ENCODE measurements at places on chromosomes 11 and 22. TPM values are rescaled to one million over a fixed set of nuclear protein-coding genes. Genes with fewer than 3 reads are reported as not detected.
A peak's percentile ranks its signal among the peaks of the same experiment; 100 is the strongest.

Gene ADAMTS8
- 2.6 TPM for total RNA-seq

Gene APOA4
- total RNA-seq = not detected

Gene MOV10L1
- not detected for total RNA-seq

Gene BLID
- total RNA-seq = not detected

Gene TREH
- not detected for total RNA-seq

Gene PIH1D2
- total RNA-seq = 14.6 TPM

Gene CFAP68
- total RNA-seq = 11.3 TPM

GRCh38 chr11:102144357-102145355 lies 34.4 kb downstream of the YAP1 start:
- DNase-seq = peak; percentile 65

DNA sequence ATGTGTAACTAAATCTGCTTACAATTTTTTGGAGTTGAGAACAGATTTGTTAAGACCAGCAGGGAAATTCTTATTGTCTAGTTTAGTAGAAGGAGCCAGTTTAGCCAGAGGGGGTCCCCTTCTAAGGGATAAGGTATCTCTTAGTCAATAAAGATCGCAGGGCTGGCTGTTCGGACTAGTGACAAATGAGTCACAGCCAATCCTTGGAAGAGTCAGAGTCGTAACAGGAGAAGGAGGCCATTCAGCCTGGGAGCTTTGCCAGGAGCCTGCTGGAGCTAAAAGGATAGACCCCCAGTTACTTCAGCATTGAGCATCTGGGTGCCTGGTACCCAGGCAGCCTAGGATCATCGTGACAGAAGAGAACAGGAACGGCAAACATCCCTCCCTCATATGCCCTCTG lies 191.6 kb upstream of the ARHGAP20 start:
- peak; percentile 11 for DNase-seq

DNA sequence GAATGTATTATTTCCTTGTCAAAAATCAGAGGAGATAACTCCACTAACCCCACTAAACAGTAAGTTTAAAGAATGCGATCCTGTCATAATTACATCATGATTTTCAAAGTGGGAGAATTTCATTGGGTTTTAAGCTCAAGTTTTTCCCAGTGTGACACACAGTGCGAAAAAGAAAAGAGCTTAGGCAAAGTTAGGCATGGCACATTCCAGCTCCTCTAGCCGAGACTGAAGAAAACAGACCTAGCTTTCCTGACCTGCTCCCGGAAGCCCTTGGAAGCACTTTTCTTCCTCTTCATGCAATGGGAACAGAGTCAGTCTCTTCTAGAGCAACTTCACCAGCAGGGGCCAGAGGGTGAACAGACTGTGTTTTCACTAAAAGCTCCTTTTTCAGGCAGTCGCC lies 76.6 kb upstream of the AKIP1 start:
- DNase-seq = no peak

GRCh38 chr22:41966607-41967240 lies 2.5 kb upstream of the SEPTIN3 start:
- DNase-seq = peak; percentile 81

DNA sequence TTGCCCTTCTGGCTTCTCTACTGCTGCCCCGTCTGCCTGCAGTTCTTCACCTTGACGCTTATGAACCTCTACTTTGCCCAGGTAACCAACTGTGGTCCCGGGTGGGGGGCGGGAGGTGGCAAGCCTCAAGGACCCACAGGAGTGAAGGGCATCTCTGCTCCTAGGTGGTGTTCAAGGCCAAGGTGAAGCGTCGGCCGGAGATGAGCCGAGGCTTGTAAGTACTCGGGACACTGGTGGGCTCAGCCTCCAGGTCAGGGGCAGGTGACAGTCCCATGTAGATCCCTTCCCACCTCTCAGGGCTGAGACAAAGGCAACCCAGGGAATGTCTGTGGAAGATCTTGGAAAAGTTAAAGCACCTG lies 1.1 kb downstream of the GPR137 start:
- no peak for DNase-seq

- no peak for DNase-seq
Observed at GRCh38 chr22:40153705-40154104, 24.0 kb upstream of the TNRC6B start.
